NCI-H187 (cell line): ENCODE measurements at places on chromosomes 11 and 22.

- DNase-seq = no peak
These were observed 21.6 kb downstream of the SVIP start for GRCh38 chr11:22807855-22808570.

DNA sequence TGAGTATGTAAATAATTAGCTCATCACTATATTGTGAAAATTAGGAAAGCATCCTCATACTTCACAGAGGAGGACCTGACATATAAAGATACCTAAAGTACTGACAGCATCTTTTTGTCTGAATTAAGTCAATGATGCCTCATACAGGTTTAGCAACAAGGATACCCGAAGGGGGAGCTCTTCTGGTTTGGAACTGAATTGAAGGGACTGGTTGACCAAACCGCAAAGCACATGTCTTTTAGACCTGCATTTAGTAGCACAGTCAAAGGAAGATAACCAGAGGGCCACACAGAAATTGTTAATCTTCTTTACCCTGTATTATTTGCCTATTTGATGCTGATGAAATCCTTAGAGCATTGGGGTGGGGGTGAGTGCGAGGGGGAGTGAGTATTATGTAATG, 12.9 kb upstream of the WT1 start:
- DNase-seq = no peak

DNA sequence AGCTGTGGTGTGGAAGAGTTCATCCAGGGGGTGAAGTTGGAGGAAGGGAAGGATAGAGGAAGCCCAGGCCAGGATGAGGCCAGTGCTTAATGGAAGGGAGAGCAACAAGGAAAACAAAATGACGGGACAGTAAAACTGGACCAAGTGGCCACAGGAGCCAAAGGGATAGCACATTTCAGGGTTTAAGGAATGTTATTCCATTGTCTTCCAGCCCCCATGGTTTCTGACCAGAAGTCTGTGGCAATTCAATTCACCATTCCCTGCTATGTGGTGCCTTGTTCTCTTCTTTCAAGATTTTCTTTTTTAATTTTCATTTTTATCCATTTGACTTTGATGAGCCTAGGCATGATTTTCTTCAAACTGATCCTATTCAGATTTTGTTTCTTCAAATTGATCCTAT, 22.5 kb downstream of the IGF2 start:
- no peak for DNase-seq

GRCh38 chr11:63532117-63532516, 4.5 kb upstream of the PLAAT4 start:
- DNase-seq = no peak

- DNase-seq = no peak
These were observed 42.5 kb downstream of the ARFGAP3 start for GRCh38 chr22:42814616-42815015.

GRCh38 chr11:68998390-68998911, 14.6 kb downstream of the MRGPRF start:
- no peak for DNase-seq

DNA sequence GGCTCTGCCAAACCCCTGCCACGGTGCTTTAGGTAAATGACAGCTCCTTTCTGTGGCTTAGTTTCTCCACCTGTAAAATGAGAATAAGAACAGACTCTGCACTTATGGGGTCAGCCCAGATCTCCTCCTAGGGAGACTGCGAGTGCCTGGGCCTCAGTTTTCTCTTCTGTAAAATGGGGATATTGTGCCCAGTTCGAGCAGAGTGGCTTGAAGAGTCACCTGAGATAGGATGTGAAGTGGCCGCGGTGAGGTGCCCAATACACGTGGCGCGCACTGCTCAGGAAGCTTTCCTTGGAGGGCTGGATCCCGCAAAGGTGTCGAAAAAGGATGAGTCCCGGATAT, 473 bp upstream of the EMID1 start:
- no peak for DNase-seq

DNA sequence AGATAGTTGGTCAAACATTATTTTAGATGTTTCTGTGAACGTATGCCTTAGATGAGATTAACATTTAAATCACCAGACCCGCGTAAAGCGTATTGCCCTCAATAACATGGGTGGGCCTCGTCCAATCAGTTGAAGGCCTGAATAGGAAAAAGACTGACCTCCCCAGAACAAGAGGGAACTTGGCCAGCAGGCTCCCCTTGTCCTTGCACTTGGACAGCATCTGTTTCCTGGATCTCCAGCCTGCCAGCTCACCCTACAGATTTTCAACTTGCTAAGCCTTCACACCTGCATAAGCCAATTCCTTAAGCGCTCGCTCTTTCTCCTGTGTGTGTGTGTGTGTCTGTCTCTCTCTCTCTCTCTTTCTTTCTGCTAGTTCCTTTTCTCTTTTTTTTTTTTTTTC, 8.2 kb downstream of the TOM1 start:
- no peak for DNase-seq

GRCh38 chr11:57638005-57638781, 11.5 kb downstream of the YPEL4 start:
- peak; percentile 14 for DNase-seq

DNA sequence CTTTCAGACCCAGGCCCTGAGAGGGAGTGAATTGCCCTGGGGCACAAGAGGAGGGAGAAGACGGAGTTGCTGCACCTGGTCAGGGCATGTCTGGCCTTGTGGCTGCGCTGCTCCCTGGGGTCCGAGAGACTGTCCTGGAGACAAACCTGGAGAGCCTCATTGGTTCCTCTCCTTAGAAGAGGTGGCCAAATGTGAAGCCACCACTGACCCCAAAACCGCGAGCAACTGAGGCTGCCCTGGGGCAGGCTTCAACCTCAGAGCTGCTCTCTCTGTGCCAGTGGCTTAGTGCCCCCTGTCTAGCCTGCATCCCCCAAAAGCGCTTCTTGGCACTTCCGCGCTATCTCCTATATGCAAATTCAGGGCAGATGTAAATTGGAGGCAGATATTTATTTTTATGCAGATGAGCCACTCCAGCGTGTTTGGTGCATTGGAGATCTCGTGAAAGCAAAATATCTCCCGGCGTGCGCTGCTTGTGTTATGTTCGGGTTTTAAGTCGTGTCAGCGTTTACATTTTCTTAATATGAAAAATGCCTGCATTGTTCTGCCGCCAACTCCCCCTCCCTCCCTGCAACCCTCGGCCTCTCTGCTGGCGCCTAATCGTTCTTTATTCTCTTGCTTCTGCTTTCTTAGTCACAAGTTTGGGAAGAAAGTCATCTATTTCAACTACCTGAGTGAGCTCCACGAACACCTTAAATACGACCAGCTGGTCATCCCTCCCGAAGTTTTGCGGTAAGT, 69.5 kb downstream of the ARHGAP8 start:
- no peak for DNase-seq

GRCh38 chr11:95556342-95557163, 233.0 kb downstream of the FAM76B start:
- no peak for DNase-seq

DNA sequence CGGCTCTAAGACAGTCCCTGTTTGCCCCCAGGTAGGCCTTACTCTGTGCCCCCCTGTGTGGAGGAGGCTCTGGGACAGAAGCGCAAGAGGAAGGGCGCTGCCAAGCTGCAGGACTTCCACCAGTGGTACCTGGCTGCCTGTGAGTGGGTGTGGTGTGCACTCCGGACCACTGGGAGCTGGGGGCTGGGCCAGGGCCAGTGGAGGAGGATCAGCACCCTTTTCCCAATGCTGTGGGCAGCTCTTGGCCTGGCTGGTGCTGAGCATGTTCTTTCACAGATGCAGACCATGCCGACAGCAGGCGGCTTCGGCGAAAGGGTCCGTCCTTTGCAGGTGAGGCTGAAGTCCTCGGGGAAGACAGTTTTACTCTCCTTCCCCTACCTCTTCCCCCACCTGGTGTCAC, 3.7 kb downstream of the SCO2 start:
- DNase-seq = no peak

DNA sequence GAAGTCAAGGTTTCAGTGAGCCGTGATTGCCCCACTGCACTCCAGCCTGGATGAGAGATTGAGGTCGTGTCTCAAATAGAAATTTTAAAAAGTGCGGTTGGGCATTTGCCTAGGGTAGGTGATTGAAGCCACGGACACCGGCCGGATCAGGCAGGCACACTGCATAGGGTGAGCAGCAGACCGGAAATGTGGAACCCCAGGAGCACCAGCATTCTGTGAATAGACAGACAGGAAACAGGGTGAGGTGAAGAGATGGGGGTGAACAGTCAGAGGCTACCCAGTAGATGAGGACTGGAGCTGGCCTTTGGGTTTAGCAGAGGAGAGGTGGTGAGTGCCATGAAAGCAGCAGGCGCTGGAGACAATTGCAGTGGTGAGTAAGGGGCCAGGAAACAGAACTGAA, 43.5 kb downstream of the PPFIA1 start:
- no peak for DNase-seq

GRCh38 chr11:69337211-69337721, 43.3 kb downstream of the MYEOV start:
- no peak for DNase-seq

GRCh38 chr11:64086258-64087123, 50.8 kb downstream of the FLRT1 start:
- DNase-seq = peak; percentile 53

DNA sequence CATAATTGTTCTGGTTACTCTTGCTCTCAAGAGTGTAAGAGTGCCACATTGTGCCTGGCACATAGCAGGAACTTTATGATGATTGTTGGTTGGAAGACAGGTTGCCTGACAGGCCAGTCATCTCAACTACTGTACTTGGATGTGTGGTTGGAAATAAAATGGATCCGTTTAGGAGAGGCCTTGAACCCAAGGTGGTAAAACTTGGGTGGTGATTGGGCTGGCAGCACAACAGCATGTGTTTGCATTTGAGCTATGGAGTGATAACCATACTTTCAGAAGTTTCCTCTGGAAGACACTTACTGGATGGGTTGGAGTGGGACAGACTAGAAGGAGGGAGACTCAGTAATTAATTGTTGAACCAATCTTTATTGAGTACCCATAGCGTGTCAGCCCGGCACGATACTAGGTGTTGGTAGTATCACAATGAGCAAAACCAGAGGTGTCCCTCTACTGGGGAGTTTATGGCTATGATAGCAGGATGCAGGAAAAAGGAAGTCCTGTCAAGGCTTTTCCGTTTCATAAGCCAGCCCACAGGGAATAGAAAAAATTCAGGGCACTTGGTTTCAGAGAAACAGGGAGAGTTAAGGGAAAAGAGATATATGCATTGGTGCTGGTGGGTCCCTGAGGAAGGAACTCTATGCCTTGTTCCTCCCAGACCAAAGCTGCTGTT, 3.1 kb upstream of the TMEM109 start:
- no peak for DNase-seq
